ENCODE measurements at places on chromosomes 4 and X.
A peak's percentile ranks its signal among the peaks of the same experiment; 100 is the strongest.

DNA sequence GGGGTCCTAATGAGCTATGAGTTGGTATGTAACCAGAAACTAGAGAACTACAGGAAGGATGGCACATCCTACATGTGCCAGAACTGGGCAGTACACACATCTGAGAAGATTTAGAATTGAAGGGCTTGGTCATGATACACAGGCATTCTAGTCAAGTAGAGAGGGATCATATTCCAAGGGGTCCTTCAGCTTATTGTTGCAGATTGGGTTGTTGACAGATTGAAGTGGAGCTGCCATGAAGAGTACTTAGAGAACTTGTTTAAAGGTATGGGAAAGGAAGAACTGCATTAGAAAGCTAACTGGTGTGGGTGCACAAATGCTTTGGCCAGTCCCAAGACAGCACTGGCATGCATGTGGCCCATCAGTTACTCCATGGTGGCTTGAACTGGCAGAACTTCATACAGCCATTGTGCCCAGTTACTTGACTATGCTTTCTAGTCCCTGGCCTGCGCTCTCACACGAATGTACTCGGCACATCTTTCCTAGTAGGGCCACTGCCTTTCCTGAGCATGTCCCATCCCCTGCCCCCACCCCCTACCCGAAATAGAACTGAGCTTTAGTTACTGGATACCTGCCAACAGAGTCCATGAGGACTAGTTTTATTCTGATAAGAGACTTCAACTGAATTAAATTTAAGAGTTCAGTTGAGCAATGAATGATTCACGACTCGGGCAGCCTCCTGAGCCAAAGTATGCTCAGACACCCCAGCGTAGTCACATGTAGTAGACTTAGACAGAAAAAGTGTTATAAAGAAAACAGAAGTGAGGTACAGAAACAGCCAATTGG lies 64.0 kb downstream of the CCNG2 start:
- DNase-seq = no peak

- DNase-seq = no peak
These were observed 206.7 kb downstream of the SHROOM3 start for GRCh38 chr4:76641758-76642157.

- DNase-seq = no peak
These were observed 38.9 kb downstream of the ANXA10 start for GRCh38 chr4:168131196-168131595.

DNA sequence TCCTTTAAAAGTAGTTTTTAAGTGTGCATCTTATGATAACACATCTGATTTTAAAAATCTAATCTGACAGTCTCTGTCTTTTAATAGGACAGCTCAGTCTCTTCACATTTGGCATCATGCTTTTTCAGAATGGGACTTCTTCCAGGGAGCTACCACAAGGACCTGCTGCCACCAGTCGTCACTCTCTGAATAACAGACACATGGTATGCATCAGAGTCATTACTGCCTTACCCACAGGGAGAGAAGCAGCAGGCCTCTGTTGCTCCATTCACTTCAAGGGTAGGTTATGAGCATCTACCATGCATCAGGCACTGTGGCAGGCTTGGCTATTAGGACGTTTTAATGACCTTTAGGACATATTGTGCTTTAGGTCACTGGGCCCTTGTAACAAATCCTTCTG lies 50.0 kb upstream of the AFAP1 start:
- DNase-seq = no peak

DNA sequence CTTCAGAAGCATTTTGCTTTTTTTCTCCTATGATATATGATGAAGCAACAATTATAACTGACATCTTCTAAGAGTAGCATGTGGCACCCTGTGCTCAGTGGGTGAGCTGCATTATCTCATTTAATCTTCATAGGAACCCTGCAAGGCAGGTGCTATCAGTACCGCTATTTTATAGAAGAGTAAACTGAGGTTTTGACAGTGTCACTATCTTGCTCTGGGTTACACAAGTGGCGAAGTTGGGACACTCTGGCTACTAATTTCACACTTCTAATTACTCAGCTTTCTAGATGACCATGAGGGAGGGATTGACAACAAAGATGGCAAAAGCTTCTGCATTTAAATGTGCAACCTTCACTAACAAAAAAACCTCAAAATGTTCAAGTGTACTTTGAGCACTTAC lies 76.9 kb upstream of the CAMK2D start:
- no peak for DNase-seq

DNA sequence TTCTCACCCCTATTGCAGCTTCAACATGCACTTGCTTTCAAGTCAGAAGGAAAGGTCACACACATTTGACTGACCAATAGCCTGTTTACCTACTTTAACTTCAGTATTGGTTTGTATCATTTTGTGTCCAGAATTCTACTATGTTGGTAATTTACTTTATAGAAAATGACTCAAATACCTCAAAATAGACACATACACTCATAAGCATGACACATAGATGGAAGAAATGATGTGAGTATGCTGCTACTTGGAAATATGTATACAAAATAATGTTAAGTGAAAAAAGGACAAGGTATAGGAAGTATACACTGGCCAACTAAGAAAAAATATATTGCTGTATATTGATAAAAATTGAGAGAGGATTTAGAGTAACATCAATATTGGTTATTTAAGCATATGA lies 98.8 kb upstream of the CASK start:
- DNase-seq = no peak

DNA sequence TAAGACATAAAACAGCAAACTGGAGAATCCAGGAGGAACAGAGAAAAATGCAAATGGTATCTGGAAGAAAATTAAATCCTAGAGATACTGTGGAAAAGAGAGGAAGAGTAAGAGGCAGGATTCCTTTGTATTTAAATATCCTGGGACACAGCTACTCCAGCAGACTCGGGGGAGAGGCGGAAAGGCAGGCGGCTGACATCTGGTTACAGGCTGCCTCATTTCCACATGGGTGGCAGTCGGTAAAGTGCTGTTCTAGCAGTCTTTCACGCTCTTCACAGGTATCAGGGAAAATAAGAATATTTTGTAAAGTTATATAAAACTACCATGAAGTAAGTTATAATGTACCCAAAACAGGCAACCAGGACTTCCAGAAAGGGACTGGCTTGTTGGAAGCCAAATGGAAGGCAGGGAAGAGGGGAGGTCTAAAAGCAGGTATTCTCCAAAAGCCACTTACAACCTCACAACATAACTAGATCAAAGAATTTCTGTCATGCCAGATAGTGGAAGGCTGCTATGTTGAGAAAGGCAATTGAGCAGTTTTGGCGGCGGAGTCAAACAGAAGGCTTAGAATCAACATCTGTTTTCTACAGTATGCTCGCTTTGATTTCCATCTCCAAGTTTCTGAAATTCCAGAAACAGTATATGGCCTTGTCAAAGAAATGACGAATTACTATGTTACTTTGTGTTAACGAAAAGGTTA lies 1.3 kb upstream of the TIGD2 start:
- DNase-seq = peak; percentile 38

- no peak for DNase-seq
These were observed 201.0 kb downstream of the PAPSS1 start for GRCh38 chr4:107519053-107519452.

DNA sequence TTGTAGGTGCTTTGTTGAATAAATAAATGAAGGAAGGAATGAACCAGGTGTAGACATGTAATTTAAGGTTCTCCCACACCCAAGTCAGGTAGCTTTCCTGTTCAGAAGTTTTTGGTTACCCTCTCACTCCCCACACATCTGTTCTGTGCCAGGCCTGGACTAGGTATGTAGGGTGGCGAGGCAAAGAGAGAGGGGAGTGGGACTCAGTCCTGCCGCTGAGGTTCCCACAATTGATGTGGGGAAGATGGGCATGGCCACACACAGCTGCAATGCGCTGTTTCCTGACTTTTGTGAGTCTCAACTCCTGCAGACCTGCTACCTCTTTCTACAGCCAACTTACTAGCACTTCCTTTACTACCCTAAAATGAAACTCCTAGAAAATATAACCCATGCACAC lies 88.9 kb downstream of the RTL5 start:
- DNase-seq = no peak

- no peak for DNase-seq
These were observed 448.6 kb upstream of the TECRL start for GRCh38 chr4:64857815-64858214.

GRCh38 chr4:8373973-8374545 lies 66.5 kb downstream of the ACOX3 start:
- DNase-seq = no peak

DNA sequence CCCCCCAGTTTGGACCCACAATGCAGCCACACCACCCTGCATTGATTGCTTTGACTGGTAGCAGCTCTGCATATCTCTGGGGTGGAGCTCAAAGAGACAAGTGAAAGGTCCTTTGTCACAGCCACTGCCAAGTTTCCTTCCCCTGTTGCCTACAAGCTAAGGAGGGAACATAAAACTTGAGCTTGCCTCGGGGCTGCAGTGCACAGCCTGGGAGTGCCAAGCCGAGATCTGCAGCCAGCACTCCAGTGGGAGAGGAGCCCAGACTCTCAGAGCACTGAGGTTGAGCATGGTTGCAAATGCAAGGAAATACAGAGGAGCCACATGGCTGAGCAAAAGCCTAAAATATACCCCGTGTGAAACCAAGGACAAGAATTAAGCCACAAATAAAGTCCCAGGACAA lies 142.2 kb downstream of the DKK2 start:
- DNase-seq = no peak

- no peak for DNase-seq
These were observed 75.7 kb upstream of the DCLK2 start for GRCh38 chr4:150002561-150002960.

DNA sequence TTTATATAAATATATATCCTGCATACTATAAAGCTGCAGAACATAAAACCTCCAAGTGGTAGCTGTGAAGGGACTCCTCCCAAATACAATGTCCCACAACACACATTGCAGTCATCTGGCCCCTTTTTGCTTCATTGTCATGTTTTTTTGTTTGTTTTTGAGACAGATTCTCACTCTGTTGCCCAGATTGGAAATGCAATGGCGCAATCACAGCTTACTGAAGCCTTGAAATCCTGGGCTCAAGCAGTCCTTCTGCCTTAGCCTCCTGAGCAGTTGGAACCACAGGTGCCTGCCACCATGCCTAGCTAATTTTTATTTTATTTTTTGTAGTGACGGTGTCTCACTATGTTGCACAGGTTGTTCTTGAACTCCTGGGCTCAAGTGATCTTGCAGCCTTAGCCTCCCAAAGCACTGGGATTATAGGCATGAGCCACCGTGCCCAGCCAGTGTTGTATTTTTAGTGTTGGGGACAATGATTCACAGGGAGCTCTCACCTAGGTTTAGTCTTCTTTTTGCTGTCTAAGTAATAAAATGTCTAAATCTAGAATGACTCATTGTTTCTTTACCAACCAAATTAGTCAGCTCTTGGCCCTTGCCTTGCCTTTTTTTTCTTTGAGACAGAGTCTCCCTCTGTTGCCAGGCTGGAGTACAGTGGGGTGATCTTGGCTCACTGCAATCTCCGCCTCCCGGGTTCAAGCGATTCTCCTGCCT lies 24.0 kb upstream of the XIAP start:
- DNase-seq = no peak

DNA sequence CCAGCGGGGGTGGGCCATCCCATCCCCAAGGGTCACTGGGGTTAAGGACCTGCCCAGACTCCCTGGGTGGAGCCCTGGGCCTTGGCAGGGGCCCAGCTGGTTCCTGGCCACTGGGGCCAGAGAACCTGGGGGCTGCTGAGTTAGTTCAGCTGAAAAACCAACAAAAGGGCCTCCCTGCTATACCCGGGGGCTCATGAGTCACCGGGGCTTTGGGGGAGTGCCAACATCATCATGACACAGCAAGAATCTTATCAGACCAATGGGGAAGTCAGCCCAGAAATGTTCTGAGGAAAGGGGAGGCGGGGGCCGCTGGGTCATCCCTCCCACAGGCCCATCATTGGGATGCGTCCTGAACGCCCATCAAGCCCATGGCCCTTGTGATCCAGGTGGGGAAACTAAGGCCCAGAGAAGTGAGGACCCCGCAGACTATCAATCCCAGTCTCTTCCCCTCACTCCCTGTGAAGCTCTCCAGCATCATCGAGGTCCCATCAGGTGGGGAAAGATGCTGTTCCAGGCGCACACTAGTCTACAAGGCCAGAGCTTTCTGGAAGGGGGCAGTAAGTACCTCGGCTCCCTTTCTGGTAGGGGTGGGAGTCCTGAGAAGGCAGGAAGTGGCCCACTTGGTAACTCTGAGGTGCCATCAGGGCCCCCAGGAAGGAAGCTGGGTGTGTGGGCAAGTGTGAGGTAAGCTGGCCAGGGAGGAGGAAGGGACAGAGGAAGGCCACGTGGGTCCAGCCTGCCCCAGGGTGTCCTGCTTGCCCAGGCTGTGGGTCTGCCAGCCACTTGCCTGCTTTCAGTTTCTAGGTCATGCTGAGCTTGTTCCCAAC lies 4.5 kb downstream of the G6PD start:
- no peak for DNase-seq

DNA sequence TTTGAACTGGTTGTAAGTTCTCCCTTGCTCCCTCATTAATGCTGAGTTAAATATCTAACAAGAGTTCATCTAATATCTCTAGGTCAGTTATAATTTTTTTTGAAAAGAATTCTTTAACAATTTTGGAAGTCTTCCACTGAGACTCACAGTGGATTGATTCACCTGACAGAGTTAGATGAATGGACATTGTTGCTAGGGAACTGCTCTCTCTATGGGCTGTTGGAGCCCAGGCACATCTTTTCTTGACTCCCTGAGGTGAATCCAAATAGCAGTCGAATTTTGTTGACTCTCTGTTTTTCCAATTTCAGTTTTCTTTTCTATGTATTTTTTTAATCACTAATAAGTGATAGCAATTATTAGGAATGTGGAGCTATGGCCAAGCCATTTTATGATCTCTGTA lies 996.1 kb upstream of the PABPC4L start:
- no peak for DNase-seq

DNA sequence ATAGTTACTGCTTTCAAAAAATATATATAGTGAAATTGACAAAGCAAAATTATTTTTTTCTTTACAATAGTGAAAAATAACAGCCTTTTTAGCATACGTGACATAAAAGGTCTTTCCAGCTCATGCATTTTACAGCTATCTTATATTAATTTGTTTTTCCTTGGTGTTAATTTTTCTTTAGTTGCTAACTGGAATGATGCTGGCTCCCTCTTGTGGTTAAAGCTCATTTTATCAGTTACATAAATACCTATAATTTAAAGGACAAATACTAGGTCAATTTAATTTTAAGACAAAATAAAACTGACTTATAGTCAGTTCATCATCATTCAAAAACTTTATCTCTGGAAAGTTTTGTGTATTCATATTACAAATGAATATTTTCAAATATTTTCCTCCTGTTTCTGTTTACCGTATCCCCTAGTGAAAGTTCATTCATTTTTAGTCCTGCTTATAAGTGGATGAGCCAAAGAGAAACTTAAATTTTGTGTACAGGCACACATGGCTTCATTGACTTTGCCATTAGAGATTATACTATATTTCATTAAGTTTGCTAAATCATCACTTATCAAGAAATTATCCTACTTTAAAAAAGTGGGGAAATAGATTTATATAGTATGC lies 9.9 kb upstream of the ANAPC4 start:
- no peak for DNase-seq

DNA sequence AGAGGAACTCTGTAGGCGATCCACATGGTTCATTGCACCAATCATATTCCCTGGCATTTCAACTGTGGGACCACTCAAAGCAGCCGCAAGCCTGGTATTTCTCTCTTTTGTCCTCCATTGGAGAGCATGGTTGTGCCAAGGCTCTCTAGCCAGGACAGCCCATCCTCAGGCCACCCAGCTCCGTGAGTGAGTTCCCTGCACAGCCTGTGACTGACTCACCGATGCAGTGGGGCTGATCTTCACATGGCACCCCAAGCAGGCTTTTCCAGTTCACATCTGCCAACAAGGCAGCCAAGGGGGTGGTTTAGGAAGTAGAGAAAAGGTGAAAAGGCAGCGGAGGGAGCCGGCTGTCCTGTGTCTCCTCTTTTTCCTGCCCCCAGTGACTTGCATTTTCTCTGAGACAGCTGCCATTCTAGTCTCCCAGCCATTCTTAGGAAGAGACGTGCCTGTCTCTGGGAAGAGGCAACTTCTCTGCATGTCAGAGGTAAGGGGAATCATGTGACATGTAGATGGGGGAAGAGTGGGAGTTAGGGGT lies 69.2 kb downstream of the MID1IP1 start:
- DNase-seq = no peak

Data from glutamatergic neuron (in vitro differentiated cells).